ENCODE measurements at places on chromosomes 16 and 17.

DNA sequence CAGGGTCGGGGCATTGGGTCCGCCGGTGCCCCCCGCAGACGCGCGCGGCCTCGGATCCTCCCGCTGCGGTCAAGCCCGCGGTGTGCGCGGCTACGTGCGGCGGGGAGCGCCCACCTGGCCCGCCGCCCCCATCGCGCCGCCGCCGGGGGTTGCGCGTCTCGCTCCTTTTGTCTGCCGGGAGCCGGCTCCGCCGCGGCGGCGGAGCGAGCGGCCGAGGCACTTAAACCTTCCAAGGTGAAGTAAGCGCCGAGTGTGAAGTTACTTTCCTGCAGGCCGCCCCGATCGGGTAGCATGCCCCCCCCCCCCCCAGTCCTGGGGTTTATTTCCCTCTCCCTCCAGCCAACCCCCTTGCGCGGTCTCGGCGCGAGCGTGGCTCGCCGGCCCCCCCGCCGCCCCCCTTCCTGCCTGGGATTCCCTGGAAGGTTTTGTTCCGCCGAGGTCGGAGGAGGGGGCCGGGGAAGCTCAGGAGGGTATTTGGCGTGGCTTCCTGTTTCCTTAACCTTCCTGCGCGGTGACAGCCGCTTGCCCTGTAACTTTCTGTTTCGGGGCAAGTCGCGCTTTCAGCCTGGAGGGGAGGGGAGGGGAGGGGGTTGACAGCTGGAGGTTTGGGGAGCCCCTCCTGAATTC lies 56.6 kb upstream of the GSE1 start:
- peak; percentile 41 for DNase-seq

- DNase-seq: no peak
Measured at GRCh38 chr16:12210258-12210880, 233.8 kb downstream of the SNX29 start.

GRCh38 chr16:81143921-81144471 lies 47.8 kb upstream of the GCSH start:
- no peak for DNase-seq

- no peak for DNase-seq
Measured at GRCh38 chr17:80203471-80203963, 16.6 kb downstream of the SGSH start.

- DNase-seq: no peak
Measured at GRCh38 chr17:71342737-71343136, 778.1 kb upstream of the SOX9 start.

- DNase-seq: no peak
Measured at GRCh38 chr17:5869041-5869745, 201.0 kb upstream of the WSCD1 start.

GRCh38 chr16:27244363-27244755 lies 24.2 kb downstream of the NSMCE1 start:
- no peak for DNase-seq

DNA sequence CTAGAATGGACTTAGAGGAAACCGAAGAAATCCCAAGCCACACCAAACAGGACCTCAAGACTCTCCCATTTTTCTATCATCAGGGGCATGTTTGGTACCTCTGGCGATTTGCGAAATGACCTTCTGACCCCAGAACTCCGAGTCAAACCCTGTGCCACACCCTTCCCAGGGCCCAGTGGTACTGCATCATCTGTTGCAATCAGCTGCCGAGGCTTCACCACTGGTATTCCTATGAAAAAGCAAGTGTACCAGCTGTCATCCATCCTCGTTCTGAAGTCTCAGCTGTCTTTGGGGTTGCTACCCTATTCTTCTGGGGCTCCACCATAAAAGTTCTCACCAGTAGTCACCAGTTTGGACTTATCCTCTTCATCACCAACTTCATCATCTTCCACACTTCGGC lies 2.3 kb upstream of the RSKR start:
- no peak for DNase-seq
